ENCODE measurements at places on chromosomes 12 and 14. TPM values are rescaled to one million over a fixed set of nuclear protein-coding genes. Genes with fewer than 3 reads are reported as not detected.

Gene CD69
- 0.59 TPM for polyA plus RNA-seq

Gene CLEC4A
- polyA plus RNA-seq = 3.9 TPM

Gene MIP
- polyA plus RNA-seq = not detected

Gene KLRK1
- 1.5 TPM for polyA plus RNA-seq

Gene SPTB
- 1.5 TPM for polyA plus RNA-seq

Gene CBLN3
- polyA plus RNA-seq = 5.6 TPM

Gene CMTM5
- polyA plus RNA-seq = 0.50 TPM

Gene KCNA5
- 13.4 TPM for polyA plus RNA-seq

Gene IFNG
- polyA plus RNA-seq = not detected

Gene PRPH
- 13.8 TPM for polyA plus RNA-seq

Gene CCDC92
- polyA plus RNA-seq = 66.3 TPM

Gene TRHDE
- 0.13 TPM for polyA plus RNA-seq

Gene KRT72
- polyA plus RNA-seq = not detected

Gene FAIM2
- not detected for polyA plus RNA-seq

Gene IGFBP6
- 507 TPM for polyA plus RNA-seq

Gene SOAT2
- 1.5 TPM for polyA plus RNA-seq

Gene KLRC3
- not detected for polyA plus RNA-seq

Gene AHNAK2
- polyA plus RNA-seq = 10.6 TPM

Gene SLC6A12
- polyA plus RNA-seq = 0.38 TPM

Gene SLC8A3
- not detected for polyA plus RNA-seq

Gene DCN
- polyA plus RNA-seq = 74.0 TPM

Gene SLC17A8
- polyA plus RNA-seq = not detected

Gene ORMDL2
- 37.4 TPM for polyA plus RNA-seq

Gene TAPBPL
- 25.9 TPM for polyA plus RNA-seq

Gene ADAMTS20
- polyA plus RNA-seq = not detected

Gene RNASE4
- polyA plus RNA-seq = 85.1 TPM

Gene STAC3
- 0.82 TPM for polyA plus RNA-seq

Gene EFCAB11
- 5.1 TPM for polyA plus RNA-seq

Gene COCH
- 0.90 TPM for polyA plus RNA-seq

Gene B4GALNT1
- 1.0 TPM for polyA plus RNA-seq

Gene GALC
- 7.1 TPM for polyA plus RNA-seq

Gene RASSF9
- 0.46 TPM for polyA plus RNA-seq

Gene GLIPR1
- polyA plus RNA-seq = 41.3 TPM

Gene SMIM41
- not detected for polyA plus RNA-seq

Gene PKP2
- polyA plus RNA-seq = 0.38 TPM

Gene CHFR
- polyA plus RNA-seq = 36.5 TPM

Gene SERPINA6
- not detected for polyA plus RNA-seq

Gene TMTC2
- polyA plus RNA-seq = 1.6 TPM

Gene CCDC197
- polyA plus RNA-seq = not detected

Gene C12orf54
- polyA plus RNA-seq = not detected

Gene PARPBP
- 1.1 TPM for polyA plus RNA-seq

Gene CFAP73
- 0.10 TPM for polyA plus RNA-seq

Gene NUBPL
- 6.6 TPM for polyA plus RNA-seq

Gene GPR162
- 17.2 TPM for polyA plus RNA-seq

Gene PRR4
- polyA plus RNA-seq = 3.3 TPM

Gene CCND2
- 18.9 TPM for polyA plus RNA-seq

Gene LPAR5
- 0.88 TPM for polyA plus RNA-seq

Gene EPYC
- not detected for polyA plus RNA-seq

Gene RASSF8
- 13.6 TPM for polyA plus RNA-seq

Gene ANKRD33
- polyA plus RNA-seq = not detected

Gene DTX1
- 0.15 TPM for polyA plus RNA-seq

Gene IGF1
- 1.3 TPM for polyA plus RNA-seq

Gene RNFT2
- polyA plus RNA-seq = 1.6 TPM

Gene GAS2L3
- 5.1 TPM for polyA plus RNA-seq

Gene TCL1B
- not detected for polyA plus RNA-seq

Gene VASH1
- polyA plus RNA-seq = 26.9 TPM

Gene C12orf42
- polyA plus RNA-seq = not detected

Gene KRT80
- 0.20 TPM for polyA plus RNA-seq

Gene TRIAP1
- polyA plus RNA-seq = 43.1 TPM

Gene TSPAN19
- polyA plus RNA-seq = not detected

Measured in aorta (tissue), 5 donors.